Spleen (tissue), 13 donors: ENCODE measurements at places on chromosomes 16 and 17. TPM values are rescaled to one million over a fixed set of nuclear protein-coding genes. Genes with fewer than 3 reads are reported as not detected.

Gene TCF25
- 233 TPM for total RNA-seq

Gene NOL3
- 13.8 TPM for total RNA-seq

Gene LITAF
- total RNA-seq: 190 TPM

Gene TBKBP1
- total RNA-seq: 25.4 TPM

Gene ADAMTS18
- total RNA-seq: not detected

GRCh38 chr16:2702871-2703745, 16.9 kb downstream of the PRSS27 start:
- no peak for DNase-seq

GRCh38 chr17:83109793-83110645, 30.6 kb downstream of the METRNL start:
- no peak for DNase-seq

GRCh38 chr17:48241131-48241591, 133.6 kb downstream of the SNX11 start:
- DNase-seq: no peak

GRCh38 chr17:6376931-6377361, 58.0 kb downstream of the AIPL1 start:
- no peak for DNase-seq

GRCh38 chr16:10616756-10617640, 36.6 kb upstream of the EMP2 start:
- no peak for DNase-seq

DNA sequence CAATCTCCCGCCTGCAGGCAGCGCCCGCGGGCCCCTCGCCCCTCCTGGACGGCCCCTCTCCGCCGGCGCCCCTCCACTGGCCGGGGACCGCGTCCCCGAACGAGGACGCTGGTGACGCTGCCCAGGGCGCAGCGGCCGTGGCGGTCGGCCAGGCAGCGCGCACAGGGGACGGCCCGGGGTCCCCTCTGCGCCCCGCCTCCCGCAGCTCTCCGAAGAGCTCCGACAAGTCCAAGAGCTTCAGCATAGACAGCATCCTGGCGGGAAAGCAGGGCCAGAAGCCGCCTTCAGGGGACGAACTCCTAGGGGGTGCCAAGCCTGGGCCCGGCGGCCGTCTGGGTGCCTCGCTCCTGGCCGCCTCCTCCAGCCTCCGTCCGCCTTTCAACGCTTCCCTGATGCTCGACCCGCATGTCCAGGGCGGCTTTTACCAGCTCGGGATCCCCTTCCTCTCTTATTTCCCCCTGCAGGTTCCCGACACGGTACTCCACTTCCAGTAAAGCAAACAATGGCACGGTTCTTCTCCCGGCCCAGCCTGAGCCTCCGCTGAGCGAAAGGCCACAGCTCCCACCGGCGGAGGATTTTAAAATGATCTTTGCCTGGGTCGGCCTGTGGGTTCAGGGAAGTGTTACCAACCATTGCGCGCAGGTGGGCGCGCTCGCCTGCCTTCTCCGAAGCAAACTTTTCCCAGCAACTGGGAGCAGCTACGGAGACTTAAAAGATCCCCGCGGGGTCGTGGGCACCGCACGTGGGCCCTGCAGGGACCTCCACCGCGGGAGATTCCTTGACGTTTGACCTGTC, 1.1 kb downstream of the FOXL1 start:
- no peak for DNase-seq

- DNase-seq: no peak
Measured at GRCh38 chr16:69644790-69645189, 79.0 kb downstream of the NFAT5 start.

- no peak for DNase-seq
Measured at GRCh38 chr17:19433255-19433654, 22.2 kb downstream of the RNF112 start.
